HS-27A (cell line): ENCODE measurements at places on chromosomes 7 and 10.

DNA sequence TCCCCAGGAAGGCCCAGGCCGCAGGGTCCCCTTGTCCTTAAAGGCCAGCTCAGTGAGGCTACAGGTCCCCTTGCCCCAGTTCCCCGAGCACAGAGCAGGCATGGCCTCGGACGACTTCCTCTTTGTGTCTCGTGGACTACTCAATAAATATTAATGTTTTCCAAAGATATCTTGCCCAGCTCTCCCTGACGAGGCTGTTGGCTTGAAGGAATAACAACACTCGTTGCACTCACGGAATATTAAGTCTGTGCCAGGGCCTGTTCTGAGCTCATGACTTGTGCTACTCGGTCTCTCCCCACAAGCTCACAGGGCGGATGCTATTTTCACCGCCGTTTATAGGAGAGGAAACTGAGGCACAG lies 68.2 kb downstream of the CUX1 start:
- DNase-seq, result no peak

- DNase-seq, result no peak
These were observed 1.7 kb downstream of the ADAM8 start for GRCh38 chr10:133274751-133275683.

- no peak for DNase-seq
These were observed 219.7 kb upstream of the STK17A start for GRCh38 chr7:43363035-43363791.

DNA sequence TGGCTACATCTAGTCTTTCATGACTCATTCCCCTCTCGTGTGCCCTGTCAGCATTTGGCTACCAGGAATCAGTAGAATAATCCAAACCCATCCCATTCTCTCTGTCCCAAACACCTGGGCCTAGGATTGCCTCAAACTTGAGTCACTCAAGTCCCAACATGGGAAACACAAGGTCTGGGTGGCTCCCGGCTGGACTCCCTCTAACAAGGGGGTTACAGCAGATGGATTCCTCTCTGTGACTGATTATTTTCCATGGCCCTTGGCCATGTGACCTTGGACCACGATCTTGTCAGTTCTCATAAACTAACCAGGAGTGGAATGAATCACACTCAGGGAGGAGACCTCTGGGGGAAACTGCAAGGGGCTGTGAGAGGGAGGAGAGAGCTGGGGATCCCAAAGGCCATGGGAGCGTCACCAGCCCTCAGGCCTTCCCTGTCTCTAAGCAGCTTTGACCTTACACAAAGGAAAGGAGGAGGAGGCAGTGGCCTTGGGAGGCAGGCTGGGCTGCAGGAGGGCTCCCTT lies 533.1 kb downstream of the KCNMA1 start:
- DNase-seq, result peak; percentile 17

DNA sequence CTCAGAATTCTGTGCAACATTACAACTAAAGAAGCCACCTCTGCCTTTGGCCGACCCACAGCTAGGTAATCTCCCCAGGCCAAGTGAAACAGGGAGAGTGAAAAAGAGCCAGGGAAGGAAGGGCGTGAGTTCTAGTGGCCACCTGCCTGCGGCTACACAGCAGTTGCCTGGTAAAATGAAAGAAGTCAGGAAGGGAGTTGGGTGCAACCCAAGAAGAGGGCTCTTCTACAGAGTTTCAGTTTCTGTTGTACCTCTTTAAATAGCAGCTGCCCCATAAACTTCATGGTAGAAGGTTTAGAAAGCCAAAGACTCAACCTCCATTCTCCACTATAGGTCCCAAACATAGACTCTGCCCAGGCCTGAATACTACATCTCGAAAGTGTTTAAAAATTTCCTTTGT lies 76.2 kb upstream of the TMEM168 start:
- DNase-seq, result no peak

DNA sequence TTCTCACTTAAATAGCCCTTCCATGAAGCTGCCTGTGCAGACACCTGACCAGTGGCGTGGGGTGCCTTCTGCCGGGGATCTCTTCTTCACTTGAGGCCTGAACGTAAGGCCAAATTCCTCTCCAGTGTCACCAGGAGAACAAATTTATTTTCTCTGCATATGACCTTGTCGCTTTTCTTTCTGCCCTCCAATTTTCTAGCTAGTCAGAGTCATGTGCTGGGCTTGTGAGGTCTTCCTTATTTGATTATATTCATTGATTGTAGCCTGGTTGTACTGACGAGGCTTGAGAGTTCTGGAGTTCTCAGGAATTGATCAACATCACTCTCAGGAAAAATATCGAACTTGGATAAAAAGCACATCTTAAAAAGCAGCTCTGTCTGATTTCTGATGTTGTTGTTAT lies 255.7 kb downstream of the BUB3 start:
- no peak for DNase-seq

- no peak for DNase-seq
These were observed 23.7 kb downstream of the SVIL start for GRCh38 chr10:29610876-29611647.

DNA sequence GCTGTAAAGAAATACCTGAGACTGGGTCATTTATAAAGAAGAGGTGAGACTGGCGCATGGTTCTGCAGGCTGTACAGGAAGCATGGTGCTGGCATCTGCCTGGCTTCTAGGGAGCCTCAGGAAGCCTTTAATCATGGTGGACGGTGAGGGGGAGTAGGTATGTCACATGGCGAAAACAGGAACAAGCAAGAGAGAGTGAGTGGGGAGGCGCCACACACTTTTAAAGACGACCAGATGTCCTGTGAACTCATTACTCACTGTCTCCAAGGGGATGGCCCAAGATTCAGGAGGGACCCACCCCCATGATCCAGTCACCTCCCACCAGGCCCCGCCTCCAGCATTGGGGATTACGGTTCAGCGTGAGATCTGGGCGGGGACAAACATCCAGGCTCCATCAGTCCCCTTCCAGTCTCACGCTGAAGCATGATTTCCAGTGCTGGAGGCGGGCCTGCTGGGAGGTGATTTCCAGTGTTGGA lies 3.2 kb downstream of the ZNF316 start:
- no peak for DNase-seq

- DNase-seq, result no peak
These were observed 223.4 kb downstream of the SEC23IP start for GRCh38 chr10:120115959-120116358.

DNA sequence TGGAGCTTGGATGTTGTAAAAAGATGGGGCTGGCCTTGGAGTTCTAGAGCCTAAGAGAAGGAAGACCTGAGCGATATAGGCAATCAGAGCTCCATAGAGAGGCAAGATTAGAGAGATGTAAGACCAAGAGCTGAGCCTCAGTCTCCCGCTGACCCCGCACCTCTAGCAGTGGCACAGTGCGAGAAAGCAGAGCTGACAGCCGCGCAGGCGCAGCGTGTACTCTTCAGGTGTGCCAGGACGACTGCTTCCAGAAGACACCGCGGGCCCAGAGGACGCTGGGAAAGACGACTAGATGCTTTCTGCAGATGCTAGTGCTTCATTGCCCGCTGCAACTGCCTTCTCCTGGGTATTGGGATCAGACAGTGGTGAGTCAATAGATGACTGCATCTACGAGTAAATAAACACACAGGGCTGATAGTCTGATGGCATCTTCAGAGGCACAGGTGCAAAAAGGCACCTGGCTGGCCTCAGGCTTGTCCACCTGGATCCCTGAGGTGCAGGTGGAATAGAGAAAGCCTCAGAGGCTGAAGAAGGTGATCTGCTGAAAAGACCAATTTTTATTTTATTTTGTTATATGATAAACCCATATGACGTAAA lies 38.1 kb upstream of the CCDC6 start:
- no peak for DNase-seq

DNA sequence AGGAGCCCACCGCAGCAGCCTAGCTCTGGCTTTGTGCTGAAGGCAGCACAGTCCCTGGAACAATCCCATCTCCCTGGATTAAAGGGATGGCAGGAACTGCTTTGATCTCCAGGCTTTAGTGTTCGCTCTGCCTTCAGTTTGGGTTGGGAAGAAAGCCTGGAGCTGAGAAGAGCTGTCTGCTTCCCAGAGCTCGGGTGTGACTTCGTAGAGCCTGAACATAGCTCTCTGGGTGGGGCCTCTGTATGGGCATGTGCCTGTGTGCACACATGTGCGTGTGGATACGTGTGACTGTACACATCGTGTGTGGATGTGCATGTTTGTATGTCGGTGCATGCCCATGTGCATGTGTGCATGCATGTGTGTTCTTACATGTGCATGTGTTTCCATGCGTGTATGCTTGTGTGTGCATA lies 8.7 kb downstream of the ADCY1 start:
- no peak for DNase-seq

DNA sequence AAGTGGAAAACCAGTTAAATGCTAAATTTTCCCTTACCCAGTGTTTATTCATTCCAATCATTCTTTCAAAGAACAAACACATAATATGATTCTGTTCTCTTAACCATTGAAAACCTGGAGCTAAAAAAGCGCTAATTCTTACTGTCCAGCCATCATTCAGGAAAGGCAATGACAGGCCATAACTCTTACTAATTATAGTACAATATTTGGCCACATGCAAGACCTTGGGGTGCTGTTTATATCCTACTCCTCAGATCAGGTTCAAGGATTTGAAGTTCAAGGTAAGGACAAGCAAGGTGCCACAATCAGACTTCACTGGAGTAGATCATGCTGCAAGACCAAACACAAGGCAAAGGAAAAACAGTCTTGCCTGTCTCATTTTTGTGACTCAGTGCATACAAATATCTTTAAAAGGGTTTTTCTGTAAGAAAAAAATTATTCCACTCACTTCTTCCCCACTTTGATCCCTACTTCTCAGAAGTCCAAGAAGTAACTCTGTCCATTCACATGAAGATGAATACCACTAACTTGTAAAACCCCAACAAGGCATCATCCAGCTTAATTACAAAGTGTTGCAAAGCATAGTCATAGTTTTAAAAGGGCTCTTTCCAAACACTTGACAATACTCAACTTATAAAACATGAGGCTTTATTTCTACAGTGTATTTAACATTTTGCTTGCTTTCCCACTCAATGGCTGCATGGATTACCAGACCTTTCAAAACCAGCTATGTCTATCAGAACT lies 153.0 kb downstream of the DOCK4 start:
- DNase-seq, result no peak

- no peak for DNase-seq
These were observed 36.8 kb upstream of the ANK3 start for GRCh38 chr10:60426425-60426824.

GRCh38 chr10:47457528-47457820 lies 26.4 kb downstream of the ANXA8 start:
- DNase-seq, result no peak

GRCh38 chr7:103685646-103686045 lies 239.6 kb upstream of the SLC26A5 start:
- no peak for DNase-seq

- DNase-seq, result no peak
These were observed 9.5 kb upstream of the CYP3A4 start for GRCh38 chr7:99793443-99793842.

DNA sequence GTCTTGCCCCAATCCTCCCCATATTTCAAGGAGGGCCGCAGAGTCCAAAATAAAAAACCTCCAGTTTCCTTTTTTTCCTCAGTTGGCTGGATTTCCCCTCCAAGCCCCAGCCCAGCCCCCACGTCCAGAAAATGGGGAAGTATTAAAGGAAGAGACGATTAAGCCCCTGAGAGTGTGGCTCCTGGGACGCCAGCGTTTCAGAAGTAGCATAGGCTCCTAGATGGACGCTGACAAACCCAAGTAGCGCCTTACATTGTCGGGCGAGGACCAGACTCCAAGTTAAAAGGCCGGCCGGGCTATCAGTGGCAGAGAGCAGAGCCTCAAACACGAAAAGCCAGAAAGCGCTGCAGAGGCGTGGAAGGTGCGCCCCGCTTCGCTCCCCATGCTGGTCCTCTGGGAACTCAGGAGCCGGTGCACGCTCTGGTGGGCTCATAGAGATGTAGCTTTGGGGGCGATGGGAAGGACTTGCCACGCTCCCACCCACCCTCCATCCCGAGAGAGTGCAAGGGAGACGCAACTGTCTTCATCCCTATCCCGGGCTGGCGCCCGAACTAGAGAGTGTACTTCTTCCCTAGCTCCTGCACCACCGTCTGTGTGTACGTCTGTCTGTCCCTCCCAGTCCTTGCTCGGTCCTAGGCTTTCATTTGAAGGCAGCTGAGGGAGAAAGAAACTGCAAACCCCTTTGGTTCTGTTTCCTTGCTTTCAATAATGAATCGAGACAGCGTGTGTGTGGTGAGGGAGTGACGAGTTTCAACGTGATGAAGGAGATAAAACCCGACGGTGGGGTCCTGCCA lies 6.3 kb upstream of the EMX2 start:
- no peak for DNase-seq

DNA sequence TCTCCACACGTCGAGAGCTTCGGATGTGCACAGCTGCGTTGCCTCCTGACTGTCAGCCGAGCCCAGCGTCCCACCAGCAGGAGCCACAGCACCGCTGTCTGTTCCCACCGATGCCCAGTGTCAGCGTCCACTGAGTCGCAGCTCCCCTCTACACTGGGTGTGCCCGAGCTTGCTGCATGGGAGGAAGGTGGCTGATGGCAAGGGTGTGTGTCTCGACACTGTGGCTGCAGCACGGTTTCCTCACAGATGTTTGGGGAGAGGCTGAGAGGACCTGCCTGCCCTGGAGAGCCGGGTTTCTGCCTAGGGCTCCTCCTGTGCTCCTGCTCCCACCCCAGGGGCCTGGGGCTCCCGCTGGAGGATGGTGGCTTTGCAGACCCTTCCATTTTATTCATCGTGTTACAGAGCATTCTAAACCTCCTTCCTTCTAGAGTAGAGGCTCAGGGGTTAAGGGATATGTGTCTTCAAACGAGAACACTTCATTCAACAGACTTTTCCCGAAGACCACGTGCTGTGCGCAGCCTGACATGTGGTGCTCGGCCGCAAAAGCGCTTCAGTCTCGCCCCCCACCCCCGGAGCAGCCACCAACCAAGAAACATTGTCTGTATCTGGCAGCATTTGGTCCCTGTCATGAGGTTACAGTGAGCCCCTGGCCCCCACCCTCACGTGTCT lies 384.8 kb downstream of the DNAJB6 start:
- DNase-seq, result no peak

DNA sequence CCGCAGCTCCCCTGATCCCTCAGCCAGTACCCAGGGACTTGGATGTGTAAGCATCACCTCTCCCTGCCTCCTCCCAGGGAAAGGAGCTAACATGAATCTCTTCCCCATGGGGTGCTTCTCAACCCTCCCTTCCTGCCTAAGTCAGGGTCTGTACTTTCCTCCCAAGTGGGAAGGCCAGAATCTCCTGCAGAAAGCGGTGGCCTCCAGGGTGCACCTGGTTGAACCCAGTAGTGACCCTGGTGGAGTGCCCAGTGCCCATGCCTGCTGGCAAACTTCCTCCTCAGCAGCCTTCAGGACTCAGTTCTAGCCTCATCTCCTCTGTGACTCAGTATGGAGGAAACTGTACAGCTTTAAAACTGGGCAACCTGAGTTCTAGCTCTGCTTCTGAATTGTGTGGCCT lies 2.8 kb upstream of the LOXL4 start:
- no peak for DNase-seq

- DNase-seq, result no peak
These were observed 3.4 kb upstream of the ITGB1 start for GRCh38 chr10:32961343-32961894.

- DNase-seq, result no peak
These were observed 193.8 kb upstream of the DPP6 start for GRCh38 chr7:153858355-153858754.

GRCh38 chr7:151038951-151039849 lies 9.1 kb upstream of the ASIC3 start:
- peak; percentile 65 for DNase-seq
